ENCODE measurements at places on chromosomes 6 and 20. TPM values are rescaled to one million over a fixed set of nuclear protein-coding genes. Genes with fewer than 3 reads are reported as not detected.

Gene SLC35D3
- 0.17 TPM for total RNA-seq

Gene LAMA2
- 153 TPM for total RNA-seq

Gene TASP1
- 11.6 TPM for total RNA-seq

Gene PLCB4
- total RNA-seq: 61.0 TPM

Gene NINL
- total RNA-seq: 3.0 TPM

Gene OXT
- not detected for total RNA-seq

Gene IL17F
- total RNA-seq: not detected

Gene PRICKLE4
- 4.4 TPM for total RNA-seq

- peak; percentile 77 for DNase-seq
These were observed 28.4 kb upstream of the GLP1R start for GRCh38 chr6:39020136-39020535.

DNA sequence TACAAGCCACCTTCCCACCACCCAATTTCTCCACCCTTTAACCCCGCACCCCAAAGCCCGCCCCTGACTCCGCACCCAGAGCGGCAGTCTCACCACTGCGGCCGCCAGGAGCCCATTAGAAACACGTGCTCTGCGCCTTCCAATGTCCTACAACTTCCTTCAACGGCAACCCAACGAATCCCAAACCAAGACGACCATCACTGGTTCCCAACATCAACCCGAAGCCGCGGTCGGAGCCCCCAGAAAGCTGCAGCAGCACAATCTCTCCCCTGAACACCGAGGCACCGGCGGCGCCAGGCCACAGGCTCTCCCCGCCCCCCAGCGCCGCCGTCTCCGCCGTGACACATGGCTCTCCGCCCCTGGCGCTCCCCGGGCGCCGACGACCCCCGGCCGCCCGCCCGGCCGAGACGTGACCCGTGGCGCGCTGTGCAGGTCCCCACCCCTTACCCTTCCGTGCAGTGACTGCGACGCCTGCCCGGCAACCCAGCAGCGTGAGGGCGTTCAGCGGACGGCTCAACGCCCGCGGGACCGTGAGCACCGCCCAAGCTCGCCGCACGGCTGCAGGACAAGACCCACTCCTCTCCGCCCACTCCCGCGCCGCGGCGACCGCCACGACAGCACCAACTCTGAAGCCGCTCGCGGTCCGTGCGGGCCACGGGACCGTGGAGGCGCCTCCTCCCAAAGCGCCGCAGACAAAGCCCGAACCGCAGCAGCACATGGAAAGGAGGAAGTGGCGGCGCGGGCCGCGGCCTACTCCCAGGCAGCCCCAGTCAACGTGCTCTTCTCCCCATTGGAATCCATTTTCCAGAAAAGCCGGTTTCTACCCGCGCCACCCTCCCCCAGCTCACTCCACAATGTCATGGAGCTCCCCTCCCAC, 551 bp downstream of the SYNCRIP start:
- peak; percentile 92 for DNase-seq

GRCh38 chr6:123016431-123017103, 20.5 kb downstream of the CLVS2 start:
- DNase-seq: no peak

- DNase-seq: no peak
These were observed 20.0 kb upstream of the ZNFX1 start for GRCh38 chr20:49297605-49298530.

- DNase-seq: no peak
These were observed 88.4 kb upstream of the SLC22A16 start for GRCh38 chr6:110564703-110565421.

DNA sequence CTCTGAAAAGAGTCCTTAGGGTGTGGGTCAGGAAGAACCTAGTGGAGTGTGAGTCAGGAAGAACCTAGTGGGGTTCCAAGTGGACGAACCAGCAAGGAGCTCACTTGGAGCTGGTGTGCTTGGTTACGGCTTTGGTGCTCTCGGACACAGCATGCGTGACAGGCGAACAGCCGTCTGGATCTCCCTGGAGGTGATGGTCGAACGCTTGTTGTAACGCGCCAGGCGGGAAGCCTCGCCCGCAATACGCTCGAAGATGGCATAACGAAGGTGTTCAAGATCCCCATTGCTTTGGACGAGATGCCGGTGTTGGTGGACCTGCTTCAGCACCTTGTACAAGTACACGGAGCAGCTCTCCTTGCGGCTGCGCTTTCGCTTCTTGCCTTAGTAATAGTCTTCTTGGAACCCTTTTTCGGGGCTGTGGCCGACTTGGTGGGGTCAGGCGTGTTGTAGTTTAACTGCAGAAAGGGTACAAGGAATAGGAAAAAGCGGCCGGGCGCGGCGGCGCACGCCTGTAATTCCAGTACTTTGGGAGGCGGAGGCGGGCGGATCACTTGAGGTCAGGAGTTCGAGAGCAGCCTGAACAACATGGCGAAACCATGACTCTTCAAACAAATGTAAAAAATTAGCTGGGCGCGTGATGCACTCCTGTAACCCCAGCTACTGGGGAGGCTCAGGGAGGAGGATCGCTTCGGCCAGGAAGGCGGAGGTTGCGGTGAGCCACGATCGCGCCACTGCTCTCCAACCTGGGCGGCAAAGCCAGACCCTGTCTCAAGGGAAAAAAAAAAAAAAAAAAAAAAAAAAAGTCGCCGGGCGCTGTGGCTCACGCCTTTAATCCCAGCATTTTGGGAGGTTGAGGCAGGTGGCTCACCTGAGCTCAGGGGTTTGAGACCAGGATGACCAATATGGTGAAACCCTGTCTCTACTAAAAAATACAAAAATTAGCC, 48.0 kb downstream of the OR2B2 start:
- no peak for DNase-seq

DNA sequence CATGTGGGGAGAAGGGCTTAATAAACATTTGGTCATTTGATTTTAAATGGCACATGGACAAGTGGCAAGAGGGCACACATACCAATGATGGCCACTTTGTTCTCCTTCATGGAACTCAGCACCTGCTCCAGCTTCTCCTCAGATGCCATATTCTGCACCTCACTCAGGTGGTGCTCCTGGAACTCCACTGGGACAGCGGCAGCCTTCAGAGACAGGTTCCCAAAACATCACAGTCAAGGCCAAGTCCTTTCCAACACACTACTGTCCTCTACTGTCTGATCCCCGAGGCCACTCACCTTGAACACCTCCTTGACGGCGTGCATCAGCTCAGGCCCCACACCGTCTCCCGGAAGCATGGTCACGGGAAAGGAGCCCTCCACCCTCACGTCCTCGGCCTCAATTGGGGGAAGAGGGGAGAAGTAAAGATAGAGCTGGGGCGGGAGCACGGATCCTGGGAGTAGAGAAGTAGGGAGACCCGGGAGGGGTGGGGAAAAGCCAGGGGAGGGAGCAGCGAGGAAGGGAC, 591 bp downstream of the IDH3B start:
- DNase-seq: no peak

- DNase-seq: no peak
These were observed 52.6 kb upstream of the MAFB start for GRCh38 chr20:40741507-40742106.

- DNase-seq: peak; percentile 96
These were observed at the start of gene HIVEP2 for GRCh38 chr6:142945049-142945445. Gene HIVEP2 (minus strand): TSS chr6:142945176. CDS start chr6:142774738, 170,438 bp downstream.

GRCh38 chr6:6688951-6689350, 100.4 kb downstream of the LY86 start:
- no peak for DNase-seq

DNA sequence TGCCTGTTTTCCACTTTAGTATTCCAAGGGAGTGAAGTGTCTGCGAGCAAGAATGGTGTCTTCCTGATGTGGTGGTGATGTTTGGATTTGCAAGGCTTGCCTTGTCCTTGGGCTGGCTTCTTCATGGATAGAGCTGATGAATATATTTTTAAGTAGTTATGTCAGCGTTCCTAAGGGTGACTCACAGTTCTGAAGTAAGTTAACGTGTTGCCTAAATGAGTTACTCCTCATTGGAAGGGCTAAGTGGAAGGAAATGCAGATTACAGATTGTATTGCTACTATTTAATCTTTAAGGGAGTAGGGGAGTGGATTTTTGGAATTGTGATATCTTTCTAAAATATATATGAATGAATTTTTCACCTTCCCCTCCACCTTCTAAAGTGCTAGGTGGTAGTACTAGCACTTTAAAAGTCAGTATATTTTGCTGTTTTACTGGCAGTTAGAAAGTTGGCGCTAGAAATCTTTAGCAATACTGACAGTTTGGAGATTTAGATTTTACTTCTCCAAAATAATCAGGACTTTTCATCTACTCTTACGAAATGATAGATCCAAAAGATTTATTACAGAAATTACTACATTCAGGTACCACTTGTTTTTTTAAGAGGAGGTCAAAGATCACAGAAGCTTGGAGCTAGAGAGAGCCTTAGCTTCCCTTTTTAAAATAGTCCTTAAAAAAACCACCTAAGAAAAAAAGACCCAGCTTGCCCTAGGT, 197.4 kb downstream of the JARID2 start:
- no peak for DNase-seq

DNA sequence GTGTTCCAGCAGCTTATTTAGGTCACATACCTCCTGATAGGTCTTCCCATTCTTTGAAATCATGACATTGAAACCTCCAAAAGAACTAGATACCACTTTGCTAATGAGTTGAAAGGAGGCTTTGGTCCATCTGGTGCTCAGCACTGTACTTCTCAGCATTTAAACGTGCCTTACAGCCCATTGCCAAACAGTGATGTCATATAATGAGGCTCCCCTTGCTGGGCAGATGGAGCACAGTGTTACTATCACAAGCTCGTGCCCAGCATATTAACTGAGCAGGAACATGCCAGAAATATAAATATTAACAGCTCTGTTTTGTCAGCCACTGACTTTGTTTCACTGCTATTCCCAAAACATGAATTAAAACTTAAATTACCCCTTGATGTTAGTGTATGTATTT, 25.5 kb upstream of the MAPK13 start:
- DNase-seq: no peak

DNA sequence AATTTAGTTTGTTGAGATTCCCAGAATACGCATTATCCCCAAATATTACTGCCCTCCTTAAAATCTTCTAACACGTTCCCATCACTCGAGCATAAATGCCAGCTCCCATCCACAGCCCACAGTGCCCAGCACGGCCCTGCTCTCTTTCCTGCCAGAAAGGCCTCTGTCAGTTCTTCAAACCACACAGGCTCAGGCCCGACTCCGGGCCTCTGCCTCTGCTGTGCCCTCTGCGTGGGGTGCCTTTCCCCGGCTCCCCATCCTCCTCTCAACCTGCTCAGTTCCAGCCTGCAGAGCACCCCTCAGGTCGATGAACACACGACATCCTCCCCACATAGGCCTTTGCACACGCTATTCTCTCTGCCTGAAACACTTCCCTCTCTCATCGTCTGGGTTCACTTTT, 12.8 kb downstream of the ULBP3 start:
- DNase-seq: no peak

DNA sequence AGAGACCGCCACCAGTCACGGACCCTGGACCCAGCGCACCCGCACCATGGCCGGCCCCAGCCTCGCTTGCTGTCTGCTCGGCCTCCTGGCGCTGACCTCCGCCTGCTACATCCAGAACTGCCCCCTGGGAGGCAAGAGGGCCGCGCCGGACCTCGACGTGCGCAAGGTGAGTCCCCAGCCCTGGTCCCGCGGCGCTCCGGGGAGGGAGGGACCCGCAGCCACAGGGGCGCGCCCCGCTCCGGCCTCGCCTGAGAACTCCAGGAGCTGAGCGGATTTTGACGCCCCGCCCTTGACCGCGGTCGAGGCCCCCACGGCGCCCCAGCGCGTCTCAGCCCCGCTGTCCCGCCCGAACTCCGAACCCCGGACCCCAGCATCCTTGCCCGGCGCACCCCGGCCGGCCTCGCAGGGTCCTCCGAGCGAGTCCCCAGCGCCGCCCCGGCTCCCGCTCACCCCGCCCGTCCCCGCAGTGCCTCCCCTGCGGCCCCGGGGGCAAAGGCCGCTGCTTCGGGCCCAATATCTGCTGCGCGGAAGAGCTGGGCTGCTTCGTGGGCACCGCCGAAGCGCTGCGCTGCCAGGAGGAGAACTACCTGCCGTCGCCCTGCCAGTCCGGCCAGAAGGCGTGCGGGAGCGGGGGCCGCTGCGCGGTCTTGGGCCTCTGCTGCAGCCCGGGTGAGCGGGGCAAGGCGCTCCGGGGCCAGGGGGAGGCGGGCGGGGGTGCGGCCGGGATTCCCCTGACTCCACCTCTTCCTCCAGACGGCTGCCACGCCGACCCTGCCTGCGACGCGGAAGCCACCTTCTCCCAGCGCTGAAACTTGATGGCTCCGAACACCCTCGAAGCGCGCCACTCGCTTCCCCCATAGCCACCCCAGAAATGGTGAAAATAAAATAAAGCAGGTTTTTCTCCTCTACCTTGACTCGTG, at the start of gene OXT:
Gene OXT (plus strand): TSS at position 11 of the 920 bp plus-strand sequence. CDS start 36 bp downstream, at position 47.
- DNase-seq: no peak

- no peak for DNase-seq
These were observed 6.3 kb upstream of the FAM210B start for GRCh38 chr20:56352345-56353055.

- DNase-seq: no peak
These were observed 105.2 kb upstream of the CARMIL1 start for GRCh38 chr6:25173951-25174474.

GRCh38 chr6:44151348-44152108, 7.1 kb upstream of the CAPN11 start:
- no peak for DNase-seq

DNA sequence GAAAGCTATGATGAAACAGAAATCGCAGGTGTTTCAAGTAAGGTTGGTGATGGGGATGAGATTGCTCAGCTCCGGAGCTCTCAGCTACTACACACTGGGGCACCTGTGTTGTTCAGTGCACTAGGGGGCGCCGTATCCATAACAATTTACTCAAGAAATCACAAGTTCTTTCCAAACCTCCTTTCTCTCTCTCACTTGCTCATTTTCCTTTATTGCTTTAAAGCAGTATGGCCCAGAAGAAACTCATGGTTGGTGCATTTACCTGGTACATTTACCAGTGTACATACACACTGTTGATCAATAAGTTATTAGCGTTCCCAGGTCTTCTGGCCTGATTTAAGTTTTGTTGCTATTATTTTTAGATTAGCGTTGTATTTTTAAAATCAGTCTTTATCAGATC, 235.2 kb upstream of the TAB2 start:
- no peak for DNase-seq

DNA sequence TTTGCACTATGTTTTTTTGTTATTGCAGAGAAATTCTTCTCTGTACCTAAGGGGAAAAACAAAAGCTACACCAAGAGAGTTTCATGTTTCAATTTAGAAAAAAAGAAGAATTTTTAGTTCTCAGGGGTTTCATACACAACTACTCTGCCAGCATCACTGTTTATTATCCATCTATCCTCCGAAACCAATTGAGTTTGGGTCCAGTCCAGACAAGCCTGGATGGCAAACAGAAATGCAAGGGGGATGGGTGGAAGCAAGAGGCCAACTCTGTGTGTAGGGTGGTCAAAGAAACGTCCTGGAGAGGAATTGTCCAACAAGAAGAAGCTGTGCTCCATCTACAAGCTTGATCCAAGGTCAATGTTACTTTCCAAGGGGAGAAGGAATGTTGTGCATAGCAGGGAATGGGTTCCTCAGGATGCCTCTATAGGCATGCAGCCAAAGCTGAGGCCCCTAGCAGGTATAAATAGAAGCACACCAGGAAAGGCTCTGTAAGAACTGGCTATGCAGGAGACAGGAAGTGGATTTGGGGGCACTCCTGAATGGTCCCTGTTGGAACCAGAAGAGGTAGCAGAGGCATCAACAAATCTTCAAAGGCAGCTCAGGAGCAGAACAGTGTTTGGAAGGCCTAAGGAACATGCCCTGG, 64.4 kb downstream of the FILIP1 start:
- DNase-seq: no peak

GRCh38 chr6:137536104-137536773, 42.0 kb upstream of the OLIG3 start:
- DNase-seq: no peak

Measured in esophagus muscularis mucosa (tissue), 4 donors.